ENCODE measurements at places on chromosomes 2 and 18.

DNA sequence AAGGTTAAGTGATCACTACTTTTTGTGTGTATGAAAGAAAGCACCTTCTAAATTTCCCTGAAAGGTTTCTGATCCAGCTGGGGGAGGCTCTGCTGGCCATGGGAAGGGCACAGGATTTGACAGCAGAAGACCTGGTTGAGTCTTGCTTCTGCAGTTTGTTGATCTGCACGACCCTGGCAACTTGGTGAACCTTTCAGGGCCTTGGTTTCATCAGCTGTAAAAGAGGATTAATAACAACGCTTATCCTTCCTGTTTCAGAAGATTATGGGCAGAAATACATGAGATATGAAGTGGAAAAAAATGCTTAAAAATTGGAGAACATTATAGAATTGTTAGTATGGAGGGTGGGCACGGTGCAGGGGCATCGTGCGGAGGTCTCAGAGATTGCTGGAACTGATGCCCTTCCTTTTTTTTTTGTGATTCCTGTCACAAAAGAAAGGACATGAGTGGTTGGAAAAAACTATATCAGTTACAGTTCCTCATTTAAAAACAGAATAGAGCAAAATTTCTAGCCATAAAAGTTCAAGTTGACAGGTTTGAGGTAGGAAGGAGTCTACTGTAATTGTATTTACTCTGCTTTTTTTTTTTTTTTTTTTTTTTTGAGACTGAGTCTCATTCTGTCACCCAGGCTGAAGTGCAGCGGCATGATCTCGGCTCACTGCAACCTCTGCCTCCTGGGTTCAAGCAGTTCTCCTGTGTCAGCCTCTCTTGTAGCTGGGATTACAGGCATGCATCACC lies 47.4 kb downstream of the MFSD6 start:
- no peak for DNase-seq

GRCh38 chr2:207091176-207091575 lies 74.6 kb downstream of the KLF7 start:
- no peak for DNase-seq

GRCh38 chr18:77068321-77069312 lies 64.0 kb downstream of the MBP start:
- DNase-seq = no peak

- no peak for DNase-seq
Observed at GRCh38 chr2:19369341-19369955, 11.0 kb upstream of the OSR1 start.

GRCh38 chr2:165837122-165837521 lies 43.1 kb upstream of the GALNT3 start:
- no peak for DNase-seq

GRCh38 chr2:113209011-113209645 lies 35.4 kb downstream of the PSD4 start:
- no peak for DNase-seq

Data from prostate gland (tissue), 2 donors.